ENCODE measurements at places on chromosomes 4 and X.

DNA sequence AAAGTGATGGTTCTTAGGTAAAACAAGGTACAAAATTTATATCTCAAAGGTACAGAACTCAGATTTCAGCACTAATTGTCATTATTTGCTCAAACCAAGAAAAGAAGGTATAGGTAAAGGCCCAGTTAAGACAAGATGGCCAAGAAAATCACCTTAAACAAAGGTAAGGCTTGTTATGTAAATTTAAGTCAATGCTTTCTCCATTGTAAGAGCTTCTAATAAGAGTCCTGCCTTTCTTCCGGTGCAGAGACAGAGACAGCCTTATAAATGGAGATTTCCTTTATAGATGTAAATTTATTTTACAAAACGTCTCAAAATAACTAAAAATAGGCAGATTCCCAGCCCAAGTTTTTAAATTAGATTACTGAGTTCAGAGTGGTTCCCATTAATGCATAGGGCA lies 89.9 kb downstream of the EDA start:
- no peak for DNase-seq

DNA sequence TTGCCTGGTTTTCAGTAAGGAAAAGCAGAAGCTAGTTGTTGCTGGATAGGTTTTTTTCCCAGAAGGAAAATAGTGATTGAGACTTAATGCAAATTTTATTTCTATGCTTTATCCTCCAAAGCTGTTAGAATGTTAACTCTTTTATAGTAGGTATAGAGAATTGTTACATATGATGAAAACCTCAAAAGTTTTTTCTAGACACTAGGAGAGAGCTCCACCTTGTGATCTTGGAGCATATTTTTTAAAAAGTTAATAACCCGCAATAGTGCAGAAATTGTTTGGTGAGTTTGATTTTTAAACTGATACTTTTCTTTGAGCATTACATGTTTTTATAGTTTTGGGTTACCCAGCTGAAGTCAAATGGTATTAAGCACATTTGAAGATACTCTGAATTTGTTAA lies 56.5 kb downstream of the STAG2 start:
- no peak for DNase-seq

GRCh38 chr4:127131527-127131926 lies 501.2 kb upstream of the INTU start:
- no peak for DNase-seq

- no peak for DNase-seq
Observed at GRCh38 chrX:101258259-101258581, 32.9 kb downstream of the TAF7L start.

DNA sequence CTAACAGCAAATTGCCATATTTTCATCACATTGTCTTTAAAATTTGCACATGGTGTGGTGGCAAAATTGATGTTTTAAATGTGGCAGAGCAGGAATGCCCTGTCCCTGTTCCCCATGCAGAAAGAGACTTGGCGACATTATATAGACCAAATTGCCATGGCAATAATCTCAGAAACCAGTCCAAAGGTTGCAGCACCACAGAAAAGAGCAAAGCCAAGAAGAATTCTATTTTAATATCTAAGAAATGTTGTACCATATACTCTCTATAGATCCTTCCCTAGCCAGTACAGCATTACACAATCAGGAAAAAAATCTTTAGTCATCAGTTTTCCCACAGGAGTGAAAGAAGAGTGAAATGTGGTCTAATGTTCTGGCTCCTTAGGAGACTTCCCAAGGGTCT lies 80.0 kb downstream of the UGT2B28 start:
- no peak for DNase-seq

- no peak for DNase-seq
Observed at GRCh38 chr4:24856586-24856985, 56.3 kb downstream of the CCDC149 start.

GRCh38 chr4:142402156-142402555 lies 443.9 kb downstream of the INPP4B start:
- no peak for DNase-seq

- no peak for DNase-seq
Observed at GRCh38 chr4:173403051-173403450, 4.1 kb upstream of the SCRG1 start.

- no peak for DNase-seq
Observed at GRCh38 chr4:37609626-37610025, 76.5 kb downstream of the RELL1 start.

- DNase-seq: no peak
Observed at GRCh38 chrX:135453381-135453780, 31.6 kb downstream of the SMIM10L2A start.

- no peak for DNase-seq
Observed at GRCh38 chrX:13520351-13520750, 49.0 kb upstream of the EGFL6 start.

DNA sequence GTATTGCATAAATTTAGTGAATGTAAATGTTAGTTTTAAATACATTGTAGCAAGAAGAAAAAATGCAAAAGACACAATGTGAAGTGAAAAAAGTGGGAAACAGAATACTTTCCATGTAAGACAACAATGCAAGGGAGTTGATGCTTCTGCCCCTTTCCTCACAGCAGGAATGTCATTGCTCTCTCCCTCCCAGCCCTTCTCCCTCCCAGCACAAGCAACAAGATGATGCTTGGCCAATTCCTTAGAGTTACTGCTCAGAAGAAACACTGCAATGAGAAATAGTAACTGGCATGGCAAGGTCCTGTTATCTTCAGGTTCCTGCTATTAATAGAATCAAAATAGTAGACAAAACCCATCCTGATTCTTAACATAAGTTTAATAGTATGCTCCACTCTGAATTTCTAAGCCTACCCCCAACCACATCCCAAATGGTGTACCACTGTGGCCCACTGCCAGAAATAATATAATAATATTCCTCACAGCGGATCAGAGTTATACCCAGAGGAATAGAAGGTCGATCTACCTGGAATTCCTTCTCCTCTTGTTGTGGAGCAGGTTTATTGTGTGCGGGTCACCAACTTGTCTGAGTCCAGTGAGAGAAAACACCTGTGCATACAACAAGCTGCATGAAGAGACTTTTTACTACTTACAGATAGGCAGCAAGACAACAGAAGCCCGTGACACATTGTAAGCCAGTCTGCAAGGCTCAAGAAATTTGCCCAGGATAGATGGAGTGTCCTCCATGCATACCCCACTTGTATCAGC lies 69.8 kb upstream of the SLC7A11 start:
- no peak for DNase-seq

DNA sequence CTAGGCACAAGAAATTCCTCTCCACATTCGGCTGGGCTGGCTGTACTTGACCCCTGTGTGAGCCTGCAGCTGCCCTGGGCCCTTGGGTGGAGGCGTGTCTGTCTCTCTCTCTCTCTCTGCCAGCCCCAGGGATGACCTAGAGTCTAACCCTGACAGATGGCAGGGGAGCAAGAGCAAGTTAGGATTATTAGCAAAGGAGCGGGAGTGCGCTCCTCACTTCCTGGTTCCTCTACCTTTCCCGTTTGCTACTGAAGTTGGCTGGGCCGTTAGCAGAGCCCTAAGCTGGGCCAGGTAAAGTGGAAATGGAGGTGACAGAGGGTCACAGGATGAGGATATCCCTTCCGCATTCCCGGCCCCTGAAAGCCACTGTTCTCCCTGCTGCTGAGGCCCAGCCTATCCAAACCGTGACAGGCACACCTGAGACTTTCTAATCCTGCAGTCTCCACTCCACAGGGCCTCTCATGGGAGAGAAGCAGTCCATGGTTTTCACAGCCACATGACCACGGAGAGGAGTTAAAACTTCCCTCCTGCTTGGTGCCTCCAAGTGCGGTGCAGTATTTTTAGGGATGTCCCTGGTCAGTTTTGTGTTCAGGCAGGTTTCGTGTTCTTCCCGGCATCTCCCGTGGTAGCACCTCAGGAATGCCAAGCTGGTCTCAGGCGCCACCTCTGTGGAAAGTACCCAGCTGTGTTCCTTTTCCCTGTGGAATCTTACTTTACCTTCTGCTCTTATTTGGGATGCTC lies 79.3 kb downstream of the CLDN22 start:
- no peak for DNase-seq

DNA sequence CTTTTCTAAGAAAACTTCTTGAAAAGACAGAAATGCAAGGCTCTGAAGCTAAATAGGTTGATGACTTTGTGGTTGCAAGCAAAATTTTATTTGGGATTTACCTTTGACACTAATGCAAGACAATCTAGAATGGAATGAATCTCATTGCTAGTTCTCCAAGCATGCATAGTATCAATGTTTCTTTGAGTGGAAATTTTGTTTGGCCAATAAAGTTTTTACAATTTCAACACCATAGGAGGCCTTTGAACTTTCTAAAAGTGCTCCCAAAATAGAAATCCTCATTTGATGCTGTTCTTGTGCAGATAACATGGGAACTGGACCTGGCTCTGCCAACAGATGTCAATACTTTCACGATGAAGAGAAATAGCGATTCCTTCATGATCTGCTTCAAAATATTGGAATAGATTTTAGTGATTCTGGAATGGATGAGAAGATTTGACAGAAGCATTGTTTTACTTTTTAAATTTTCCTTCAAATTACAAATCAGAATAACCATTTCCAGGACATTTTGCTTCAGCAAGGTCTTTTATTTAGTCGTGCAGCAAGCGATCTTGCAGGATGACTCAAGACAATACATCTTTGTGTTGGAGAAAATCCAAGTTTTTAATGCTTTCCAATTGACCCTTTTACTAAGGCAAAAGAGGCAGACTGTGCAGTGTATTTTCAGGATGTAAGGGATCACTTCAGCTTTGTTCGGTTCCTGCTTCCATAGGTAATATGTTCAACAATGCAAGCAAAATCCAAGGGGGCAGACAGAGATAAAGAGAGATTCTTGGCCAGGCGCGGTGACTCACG lies 51.7 kb upstream of the OTUD4 start:
- no peak for DNase-seq

GRCh38 chr4:157220371-157220881 lies at the start of gene GRIA2:
Gene GRIA2 (plus strand): TSS chr4:157220728. CDS start chr4:157221043, 315 bp downstream.
- DNase-seq: no peak

DNA sequence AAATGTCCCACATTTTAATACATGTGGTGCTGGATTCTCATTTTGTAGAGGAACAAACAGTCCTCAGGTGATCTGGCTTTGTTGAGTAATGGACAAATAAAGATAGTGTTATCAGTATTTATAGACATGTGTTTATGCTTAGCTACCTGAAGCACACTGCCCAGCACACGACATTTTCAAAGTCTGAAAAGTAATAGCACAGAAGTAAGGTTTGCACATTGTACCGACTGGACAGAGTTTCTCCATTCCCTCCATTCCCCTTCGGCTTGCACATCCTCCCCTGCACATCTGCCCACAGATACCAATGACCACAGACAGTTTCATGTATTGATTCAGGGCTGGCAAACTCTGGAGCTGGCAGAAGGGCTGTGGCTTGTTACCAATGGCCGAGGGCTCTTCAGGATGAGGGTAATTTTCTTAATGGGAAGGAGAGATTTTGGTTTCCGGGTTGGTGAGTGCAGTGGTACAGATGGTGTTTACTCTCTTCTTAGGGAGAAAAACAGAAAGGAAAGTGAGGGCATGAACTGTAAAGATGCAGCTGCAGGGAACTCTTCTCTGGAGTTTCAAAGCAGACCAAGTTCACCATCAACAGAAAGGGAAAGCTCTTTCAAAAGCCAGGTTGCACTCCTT lies 2.3 kb downstream of the GRPR start:
- no peak for DNase-seq

DNA sequence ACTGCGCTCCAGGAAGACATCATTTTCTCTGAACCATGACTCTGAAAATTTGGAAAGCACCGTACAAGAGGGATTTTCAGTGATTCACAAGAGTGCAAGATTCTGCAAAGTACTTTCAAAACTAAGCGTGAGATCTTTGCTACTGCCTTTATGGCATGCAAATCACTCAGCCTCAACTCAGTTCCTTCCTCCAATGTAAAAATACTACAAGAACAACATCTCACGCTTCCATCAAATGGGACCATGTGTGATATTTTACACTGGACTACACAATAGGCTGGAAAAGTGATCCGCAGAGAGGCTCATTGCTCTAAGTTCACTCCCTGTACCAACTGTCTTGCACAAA lies 674 bp upstream of the IL15 start:
- DNase-seq: no peak

DNA sequence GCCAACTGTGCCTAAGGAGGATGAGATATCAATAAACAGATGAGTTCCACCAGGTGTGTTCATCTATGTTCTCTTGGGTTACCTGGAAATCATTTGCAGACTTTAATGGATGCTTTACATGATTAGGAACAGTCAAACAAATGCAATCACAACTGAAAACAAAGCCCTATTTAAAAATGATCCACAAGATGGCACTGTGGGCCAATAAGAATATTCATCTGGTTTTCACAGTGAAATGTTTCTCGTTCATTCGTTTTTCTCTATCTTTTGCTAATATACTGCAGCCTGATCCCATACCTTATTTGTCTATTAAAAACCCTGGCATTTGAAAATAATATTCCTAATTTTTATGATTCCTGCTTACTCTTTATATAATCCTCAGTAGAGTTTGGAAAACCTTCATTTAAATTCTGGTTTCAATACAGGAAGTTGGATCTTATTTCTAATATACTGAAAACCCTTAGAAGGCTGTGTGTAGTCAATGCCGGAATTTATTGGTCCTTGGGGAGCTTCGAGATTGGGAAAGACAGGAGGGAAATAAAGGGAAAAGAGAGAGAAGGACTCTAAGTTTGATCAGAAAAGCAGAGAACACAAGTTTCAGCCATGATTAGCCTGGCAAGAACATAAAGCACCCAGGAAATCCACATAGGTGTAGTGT lies 63.8 kb upstream of the TAPT1 start:
- DNase-seq: no peak

GRCh38 chrX:141467442-141467841 lies 117.1 kb downstream of the SPANXA1 start:
- no peak for DNase-seq

GRCh38 chr4:117328333-117328732 lies 243.0 kb upstream of the TRAM1L1 start:
- DNase-seq: no peak

DNA sequence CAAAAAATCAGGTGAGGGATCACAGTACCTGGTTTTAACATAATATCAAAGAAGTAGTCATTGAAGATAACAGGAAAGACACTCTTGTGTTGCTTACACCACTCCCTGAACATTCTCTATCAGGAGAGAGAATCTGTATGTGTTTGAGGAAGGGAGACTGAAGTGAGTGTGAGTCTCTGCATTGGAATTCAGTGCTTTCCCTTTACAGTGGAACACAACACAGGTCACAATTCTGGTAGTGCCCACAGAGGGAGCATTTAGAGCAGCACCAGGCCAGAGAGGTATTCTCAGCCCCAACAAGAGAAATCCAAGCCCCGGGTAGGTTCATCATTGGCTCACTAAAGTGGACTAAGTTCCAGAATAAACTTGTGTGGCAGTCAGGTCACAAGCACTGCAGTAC lies 64.7 kb upstream of the UBQLN2 start:
- DNase-seq: no peak

DNA sequence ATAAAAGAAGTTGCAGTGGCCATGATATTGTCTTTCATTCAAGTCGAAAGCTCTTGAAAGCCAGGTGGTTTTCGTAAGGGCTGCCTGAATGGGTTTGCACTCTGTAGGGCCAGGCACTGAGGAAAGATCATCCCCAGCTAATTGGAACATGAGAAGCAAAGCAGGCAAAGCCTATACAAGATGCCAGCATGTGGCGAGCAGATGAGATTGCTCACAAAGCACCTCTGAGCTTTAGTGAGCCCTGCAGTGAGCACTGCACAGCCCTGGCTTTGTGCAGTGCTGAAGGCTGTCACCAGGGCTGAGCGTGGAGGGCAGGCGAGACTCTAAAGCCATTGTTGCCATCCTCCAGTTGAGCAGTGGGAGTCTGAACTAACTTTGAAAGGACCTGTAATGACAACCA lies 53.8 kb downstream of the HADH start:
- DNase-seq: no peak
